8988T (cell line): ENCODE measurements at places on chromosomes 3 and 15.

DNA sequence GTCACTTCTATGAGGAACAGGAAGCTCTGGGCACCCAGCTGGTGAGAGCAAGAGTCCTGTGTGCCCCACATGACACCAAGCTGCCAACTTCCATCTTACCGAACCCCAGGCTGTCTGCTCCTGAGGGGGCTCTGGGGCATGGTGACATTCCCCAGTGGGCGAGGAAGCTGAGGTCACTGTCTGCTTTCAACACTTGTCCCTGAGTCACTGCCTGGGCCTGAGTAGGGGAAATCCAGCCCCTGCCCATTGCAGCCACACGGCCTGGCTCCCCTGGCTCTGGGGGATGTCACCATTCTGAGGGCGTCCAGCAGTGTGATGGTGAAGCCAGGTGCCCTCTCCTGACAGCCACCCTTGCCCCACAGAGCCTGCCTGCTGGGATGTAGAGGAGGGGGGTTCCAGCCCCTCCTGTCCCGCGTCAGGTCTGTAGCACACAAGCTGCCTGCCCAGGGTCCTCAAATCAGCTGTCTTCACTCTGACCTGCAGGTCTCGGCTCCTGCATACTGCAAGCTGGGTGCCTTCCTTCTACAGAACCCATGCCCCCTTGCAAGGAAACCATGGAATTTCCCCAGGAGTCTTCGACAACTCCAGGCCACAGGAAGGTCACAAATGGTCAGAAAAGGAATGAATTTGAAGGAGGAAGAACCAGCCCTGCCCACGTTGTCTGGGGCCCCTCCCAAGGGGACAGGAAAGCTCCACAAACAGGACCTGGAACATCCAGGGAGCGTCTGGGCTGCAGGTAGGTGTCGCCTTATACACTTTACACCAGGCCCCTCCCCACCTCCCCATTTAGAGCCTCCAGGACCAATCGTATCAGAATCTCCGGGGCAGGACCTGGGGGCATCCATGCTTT, 69.9 kb upstream of the GATM start:
- DNase-seq = no peak

GRCh38 chr3:7445331-7445730, 584.4 kb downstream of the GRM7 start:
- no peak for DNase-seq

GRCh38 chr15:100083572-100083971, 258.2 kb downstream of the ADAMTS17 start:
- no peak for DNase-seq

- no peak for DNase-seq
These were observed 22.5 kb downstream of the RHOA start for GRCh38 chr3:49389297-49389696.

DNA sequence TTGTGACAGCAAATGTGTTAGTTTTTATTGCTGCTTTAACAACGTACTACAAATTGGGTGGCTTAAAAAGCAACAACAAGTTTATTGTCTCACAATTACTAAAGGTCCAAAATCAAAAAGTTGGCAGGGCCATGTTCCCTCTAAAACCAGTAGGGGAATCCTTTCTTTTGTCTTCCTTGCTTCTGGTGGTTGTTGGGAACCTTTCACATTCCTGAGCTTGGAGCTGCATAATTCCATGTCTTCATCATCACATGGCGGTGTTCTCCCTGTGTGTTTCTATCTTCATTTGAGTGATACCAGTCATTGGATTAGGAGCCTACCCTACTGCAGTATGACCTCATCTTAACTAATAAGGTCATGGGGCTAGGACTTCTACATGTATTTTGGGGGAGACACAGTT, 7.4 kb downstream of the SPRED1 start:
- DNase-seq = no peak

DNA sequence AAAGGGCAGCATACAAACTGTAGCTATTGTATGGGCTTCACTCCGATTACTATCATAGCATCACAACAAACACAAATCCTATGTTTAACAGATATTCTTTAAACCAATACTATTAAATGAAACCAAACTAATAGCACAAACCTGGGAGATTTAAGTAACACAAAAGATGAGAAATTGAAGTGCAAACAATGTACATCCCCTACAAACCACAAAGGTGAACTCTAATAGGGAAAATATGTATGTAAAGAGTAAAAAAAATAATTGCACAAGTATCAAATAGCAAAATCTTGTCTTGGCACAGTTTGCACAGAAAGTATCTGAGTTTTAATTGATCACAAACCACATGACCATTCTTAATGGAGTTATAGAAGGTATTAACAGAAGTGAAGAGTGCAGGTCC, 138.5 kb downstream of the CPNE4 start:
- no peak for DNase-seq

DNA sequence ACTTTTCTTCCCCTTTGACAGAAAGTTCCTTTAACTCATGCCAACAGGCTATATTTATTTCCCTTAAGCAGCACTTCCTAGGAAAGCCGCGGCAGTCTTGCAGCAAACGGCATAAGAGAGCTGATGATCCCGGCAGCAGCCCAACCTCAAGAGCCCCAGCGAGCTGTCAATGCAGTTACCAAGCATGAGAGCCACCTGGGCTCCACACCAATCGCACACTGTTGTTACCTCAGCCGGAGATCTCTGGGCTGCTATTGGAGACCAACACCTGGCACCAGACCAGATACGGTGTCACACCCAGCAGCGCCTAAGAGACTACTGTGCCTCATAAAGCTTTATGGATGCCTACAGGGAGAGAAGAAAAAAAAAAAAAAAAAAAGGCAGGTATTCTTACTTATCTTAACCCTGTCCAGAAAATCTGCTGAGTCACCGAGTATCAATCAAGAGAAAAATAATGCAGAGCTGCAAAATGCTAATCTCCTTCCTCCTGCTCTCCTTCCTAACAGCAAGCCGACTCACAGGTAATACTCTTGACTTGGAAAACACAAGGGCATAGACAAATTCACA, 11.7 kb downstream of the ABCC5 start:
- DNase-seq = no peak

DNA sequence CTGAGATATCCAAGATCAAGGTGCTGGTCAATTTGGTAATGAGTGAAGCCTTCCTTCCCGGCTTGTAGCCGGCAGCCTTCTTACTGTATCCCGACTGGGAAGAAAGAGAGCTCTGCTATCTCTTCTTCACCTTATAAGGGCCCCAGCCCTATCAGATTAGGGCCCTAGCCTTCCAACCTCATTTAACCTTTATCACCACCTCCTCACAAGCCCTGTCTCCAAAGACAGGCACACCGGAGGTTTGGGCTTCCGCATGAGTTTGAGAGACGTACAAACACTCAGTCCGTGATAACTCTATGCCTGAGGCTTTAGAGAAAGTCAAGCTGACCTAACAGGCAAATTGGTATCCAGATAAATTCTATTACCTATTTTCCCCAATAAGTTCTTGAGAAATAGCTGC, 243.9 kb downstream of the OPA1 start:
- DNase-seq = no peak

DNA sequence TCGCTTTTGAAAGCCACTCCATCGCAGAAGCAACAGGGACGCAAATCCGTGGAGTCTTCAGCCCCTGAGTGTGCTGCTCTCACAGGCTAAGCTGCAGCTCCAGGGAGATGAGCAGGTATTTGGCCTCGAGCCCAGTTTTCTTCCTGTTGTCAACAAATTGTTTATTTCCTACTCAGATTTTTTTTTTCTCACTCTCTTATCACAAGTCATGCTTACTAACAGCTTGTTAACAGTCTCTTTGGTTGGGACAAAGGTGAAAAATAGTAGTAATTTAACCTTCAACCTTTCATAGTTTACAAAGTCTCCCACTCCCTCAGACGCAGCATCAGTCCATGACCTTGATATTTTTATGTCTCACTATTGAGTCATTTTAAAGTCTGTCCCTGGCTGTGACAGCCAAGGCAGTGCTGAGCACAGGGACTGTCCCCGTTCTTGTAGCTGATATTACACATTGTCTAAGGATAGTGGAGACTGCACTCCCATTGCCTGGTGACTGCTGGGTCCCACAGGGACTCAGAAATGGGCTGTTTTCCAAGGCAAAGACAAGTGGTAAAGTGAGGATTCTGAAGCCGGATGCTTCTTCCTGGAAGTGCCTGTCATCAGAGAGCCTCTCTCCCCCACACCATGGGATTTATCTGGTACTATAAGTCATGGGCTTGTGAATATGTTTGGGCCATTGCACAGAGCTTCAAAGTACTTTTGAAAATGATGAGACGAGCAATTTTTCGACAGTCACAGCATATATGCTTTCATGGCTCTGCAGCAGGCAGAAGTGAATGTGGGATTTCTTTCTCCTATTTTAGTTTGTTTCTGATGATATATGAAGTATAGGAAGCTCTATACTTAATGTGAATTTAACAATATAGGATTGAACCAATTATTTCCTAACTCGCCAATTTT, 59.8 kb upstream of the UNC13C start:
- no peak for DNase-seq

DNA sequence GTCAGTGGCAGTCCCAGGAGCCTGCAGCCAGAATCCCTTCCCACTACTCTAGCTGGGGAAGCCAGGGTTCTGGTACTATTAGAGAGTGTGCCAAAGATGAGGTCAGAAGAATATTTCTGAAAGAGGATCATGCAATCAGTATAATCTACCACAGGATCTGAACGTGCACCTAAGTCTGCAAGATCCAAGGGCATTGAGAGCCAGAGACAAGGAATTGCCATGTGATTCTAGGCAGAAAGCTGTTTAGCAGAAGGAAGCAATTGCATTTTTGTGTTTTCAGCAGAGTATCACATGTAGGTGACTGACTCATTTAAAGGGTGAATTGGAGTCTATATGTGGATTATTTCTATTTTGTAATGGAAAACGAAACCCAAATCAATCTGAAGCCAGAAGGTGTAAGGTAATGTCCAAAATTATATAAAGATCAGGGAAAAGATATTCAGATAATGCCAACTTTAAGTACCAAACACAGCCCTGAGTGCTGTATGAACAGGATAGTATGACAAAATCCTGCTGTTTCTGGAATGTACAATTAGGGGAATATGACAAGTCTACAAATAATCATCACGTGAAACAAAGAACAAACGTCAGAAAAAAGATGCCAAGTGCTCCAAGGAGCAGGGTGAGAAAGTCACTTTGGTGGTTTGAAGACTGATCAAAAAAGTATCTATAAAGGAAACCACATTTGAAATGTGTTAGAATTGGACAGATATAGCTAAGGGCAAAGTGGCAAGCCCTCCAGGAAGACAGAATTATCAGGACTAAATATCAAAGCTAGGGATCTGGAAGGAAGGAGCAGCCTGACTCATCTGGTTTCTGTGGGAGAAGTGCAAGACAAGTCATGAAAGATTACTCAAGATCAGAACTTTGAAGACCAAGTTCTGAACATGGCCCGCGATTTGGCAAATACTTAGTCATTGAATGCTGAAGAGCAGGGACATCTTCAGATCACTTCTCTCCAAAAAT, 1036.6 kb downstream of the NTRK3 start:
- no peak for DNase-seq

DNA sequence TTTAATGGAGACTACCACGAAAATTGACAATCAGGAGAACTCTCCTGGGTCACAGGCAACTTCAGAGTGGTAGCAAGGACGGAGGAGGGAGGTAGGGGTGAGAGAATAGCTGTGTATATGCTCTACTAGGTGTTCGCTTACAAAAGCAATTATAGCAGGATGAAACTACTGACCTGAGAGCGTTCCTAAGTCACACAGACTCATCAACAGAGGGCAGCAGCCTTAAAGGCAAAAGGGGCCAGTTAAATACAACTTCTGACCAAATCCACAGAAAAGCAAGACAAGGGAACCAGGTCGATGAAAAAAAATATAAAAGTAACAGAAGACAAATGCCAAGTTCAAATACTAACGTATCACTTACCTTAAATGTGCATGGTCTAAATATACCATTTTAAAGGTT, 894.6 kb downstream of the PLOD2 start:
- no peak for DNase-seq

GRCh38 chr3:88595026-88595425, 445.3 kb downstream of the C3orf38 start:
- DNase-seq = no peak

DNA sequence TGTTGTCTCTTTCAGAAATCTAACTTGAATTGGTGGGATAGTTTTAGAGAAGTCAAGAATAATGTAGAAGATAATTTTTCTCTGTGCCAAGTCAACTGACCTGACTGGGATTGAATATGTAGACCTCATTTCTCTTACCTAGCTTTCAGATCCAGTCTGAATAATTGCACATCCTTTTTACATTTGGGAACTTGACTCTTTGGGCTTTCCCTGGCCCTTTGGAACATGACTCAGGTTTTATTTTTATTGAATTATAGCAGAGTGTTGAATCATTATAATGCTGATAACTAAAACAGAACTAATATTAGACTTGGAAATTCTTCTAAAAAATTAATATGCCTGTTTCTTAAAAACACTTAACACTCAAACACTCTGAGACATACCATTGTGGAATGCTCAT, 76.5 kb downstream of the PFN2 start:
- no peak for DNase-seq

GRCh38 chr15:63565536-63566186, 31.5 kb upstream of the FBXL22 start:
- no peak for DNase-seq

- DNase-seq = peak; percentile 35
These were observed 19.1 kb upstream of the FSIP1 start for GRCh38 chr15:39801641-39802309.

GRCh38 chr3:31924610-31925270, 56.3 kb downstream of the OSBPL10 start:
- DNase-seq = no peak

- no peak for DNase-seq
These were observed 23.3 kb upstream of the ATP1B3 start for GRCh38 chr3:141853081-141853601.

DNA sequence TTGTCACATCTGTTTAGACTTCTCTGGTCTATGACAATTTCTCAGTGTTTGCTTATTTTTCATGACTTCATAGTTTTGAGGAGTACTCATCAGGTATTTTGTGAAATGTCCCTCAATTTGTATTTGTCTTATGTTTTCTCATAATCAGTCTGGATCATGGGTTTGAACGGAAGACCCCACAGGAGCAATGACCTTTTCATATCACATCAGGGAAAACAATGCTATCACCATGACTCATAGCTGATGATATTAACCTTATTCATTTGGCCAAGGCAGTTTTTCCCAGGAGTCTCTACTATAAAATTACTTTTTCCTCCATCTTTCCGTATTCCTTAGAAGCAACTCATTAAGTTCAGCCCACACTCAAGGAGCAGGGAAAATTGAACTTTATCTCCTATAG, 32.7 kb downstream of the AADACL2 start:
- no peak for DNase-seq

DNA sequence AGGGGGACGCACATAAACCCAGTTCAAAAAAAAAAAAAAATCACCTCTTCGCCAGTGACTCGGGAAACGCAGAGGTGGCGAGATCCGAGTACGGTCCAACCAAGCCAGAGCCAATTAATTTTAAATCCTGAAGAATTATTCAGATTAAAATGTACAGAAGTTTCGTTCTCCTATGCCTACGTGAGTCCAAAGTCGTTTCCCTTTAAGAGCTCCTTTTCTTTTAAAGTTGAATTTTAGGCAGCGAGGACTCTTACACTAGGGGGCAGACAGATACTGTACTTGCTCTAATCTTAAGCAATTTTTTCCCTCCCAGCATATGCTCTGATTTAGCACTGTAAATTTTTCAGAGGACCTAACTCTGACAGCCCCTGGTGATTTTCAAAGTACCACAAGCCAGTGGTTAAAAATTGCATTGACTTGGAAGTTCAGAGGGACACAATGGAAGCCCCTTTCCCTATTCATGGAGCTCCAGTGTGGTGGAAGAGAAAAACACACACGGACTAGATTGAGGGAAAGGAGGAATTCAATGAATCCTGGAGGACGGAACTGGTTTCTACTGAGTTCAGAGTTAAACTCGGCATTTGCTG, 3.3 kb upstream of the NR2F2 start:
- DNase-seq = no peak
